ENCODE measurements at places on chromosomes 6 and 20.

- no peak overlapping the region for H3K4me3 ChIP-seq
- no peak for DNase-seq
- no peaks in the 10 kb centered on the region for H3K27me3 ChIP-seq
- peaks cover 6% of the 10 kb centered on the region for H3K4me1 ChIP-seq
- H3K27ac ChIP-seq: no peak overlapping the region
These were observed 404.2 kb downstream of the QKI start for GRCh38 chr6:163818719-163819118.

GRCh38 chr20:36663031-36663430 lies 17.0 kb upstream of the SLA2 start:
- H3K36me3 ChIP-seq: peaks cover 15% of the 10 kb centered on the region
- H3K27me3 ChIP-seq: no peaks in the 10 kb centered on the region
- no peak overlapping the region for H3K4me3 ChIP-seq
- DNase-seq: no peak

- H3K4me1 ChIP-seq: no peaks in the 10 kb centered on the region
- DNase-seq: no peak
- no peaks in the 10 kb centered on the region for H3K36me3 ChIP-seq
- no peak overlapping the region for H3K4me3 ChIP-seq
These were observed 528.9 kb downstream of the EPM2A start for GRCh38 chr6:145206247-145206907.

DNA sequence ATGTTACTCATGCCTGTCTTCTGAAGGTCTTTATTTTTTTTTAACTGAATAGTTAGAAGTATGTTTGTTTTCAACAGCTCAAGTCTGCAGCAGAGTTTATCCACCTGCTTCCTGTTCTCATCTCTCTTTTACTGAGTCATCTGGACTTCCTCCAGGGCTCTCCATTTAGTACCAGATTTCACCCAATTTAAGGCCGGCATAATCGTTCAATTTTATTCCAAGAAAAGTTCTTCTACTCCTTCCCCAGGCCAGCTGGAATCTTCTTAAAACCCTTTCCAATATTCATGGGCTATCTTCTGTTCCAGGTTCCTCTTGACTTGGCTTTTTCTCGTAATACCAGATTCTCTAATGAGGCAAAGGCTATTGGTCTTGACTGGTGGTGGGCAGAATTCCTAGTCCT lies 79.0 kb upstream of the LAMA2 start:
- peaks cover 6% of the 10 kb centered on the region for H3K36me3 ChIP-seq
- DNase-seq: no peak
- no peaks in the 10 kb centered on the region for H3K27me3 ChIP-seq

- DNase-seq: no peak
- no peaks in the 10 kb centered on the region for H3K27me3 ChIP-seq
- H3K4me1 ChIP-seq: peaks cover 30% of the 10 kb centered on the region
- H3K27ac ChIP-seq: no peak overlapping the region
These were observed 70.6 kb downstream of the MRPL14 start for GRCh38 chr6:44056392-44057237.

- no peaks in the 10 kb centered on the region for H3K36me3 ChIP-seq
- H3K27ac ChIP-seq: peak overlapping the region; percentile 25
- no peak for DNase-seq
These were observed 718.5 kb downstream of the RFPL4B start for GRCh38 chr6:113065611-113066010.

DNA sequence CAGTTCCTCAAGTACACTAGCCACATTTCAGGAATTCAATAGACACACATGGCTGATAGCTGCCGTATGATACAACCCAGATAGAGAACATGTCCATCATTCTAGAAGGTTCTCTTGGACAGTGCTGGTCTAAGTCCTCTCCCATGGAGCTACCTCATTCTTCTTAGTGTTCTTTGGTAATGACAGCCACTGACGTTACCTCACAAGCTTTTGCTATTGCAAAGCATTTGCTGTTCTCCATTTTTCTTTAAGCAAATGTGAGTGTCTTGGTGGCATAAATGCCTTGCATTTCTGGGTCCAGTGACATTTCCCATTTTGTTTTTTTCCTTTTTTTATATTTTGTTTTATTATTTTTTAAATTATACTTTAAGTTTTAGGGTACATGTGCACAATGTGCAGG lies 8.3 kb upstream of the CEBPB start:
- no peak overlapping the region for H3K4me3 ChIP-seq
- H3K36me3 ChIP-seq: no peaks in the 10 kb centered on the region
- H3K4me1 ChIP-seq: peaks cover 10% of the 10 kb centered on the region
- H3K27ac ChIP-seq: no peak overlapping the region
- H3K27me3 ChIP-seq: peaks cover 19% of the 10 kb centered on the region
- no peak for DNase-seq

GRCh38 chr6:144855812-144856531 lies 570.8 kb downstream of the UTRN start:
- H3K4me1 ChIP-seq: peaks cover 11% of the 10 kb centered on the region
- H3K4me3 ChIP-seq: no peak overlapping the region
- H3K27me3 ChIP-seq: no peaks in the 10 kb centered on the region
- peaks cover 3% of the 10 kb centered on the region for H3K36me3 ChIP-seq
- DNase-seq: no peak

DNA sequence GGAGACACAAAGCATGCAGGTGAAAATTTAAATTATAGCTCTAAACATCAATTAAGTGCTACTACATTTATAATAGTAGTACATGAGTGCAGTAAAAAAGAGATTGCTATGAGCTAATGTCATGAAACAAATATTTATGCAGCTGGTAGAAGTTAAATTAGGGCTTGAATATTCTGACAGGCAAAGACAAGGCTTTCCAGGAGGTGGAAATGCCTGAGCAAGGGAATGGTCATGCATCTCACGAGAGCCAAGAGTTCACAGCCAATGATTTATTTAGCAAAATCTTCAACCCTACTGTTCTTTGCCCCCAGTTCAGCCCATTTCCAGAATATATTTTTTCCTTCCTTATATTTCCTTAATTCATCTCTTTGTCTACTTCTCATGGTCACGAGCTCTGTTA lies 128.9 kb downstream of the HIVEP2 start:
- H3K4me1 ChIP-seq: peaks cover 30% of the 10 kb centered on the region
- H3K27me3 ChIP-seq: no peaks in the 10 kb centered on the region
- no peak overlapping the region for H3K4me3 ChIP-seq
- no peak for DNase-seq

DNA sequence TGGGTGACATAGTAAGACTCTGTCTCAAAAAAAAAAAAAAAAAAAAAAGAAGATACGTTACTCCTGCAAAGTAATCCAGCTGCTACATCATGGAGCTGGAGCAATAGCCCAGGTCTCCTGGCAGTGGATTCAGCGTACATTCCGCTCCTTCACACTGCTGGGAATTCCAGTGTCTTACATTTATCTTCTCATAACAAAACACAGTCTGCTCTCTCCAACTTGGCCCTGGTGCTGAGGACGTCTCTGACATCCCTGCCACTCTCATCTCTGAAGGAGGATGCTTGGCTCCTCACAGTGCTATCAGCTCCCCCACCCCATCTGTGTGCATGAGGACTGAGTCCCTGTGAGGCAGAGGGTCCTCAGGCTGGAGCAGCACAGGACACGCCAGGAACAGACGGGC lies 529.8 kb downstream of the CD83 start:
- H3K4me3 ChIP-seq: no peak overlapping the region
- H3K4me1 ChIP-seq: peaks cover 7% of the 10 kb centered on the region
- H3K36me3 ChIP-seq: no peaks in the 10 kb centered on the region
- DNase-seq: no peak

DNA sequence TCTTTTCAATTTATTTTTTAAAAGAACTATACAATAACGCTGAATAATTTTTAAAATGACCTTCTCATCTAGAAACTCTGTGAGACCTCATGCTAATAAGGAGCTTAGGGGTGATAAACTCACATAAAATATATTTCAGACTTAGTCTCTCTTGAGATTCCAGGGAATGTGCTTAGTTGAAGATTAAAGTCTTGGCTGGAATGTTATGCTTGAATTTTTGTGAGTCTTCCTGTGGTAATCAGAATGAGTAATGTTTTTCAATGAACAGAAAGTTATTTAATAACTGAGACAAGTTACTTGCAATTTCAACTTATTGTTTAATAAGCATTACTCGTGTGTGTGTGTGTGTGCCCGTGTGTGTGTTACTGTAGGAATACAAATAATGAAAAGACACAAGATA lies 379.9 kb upstream of the EPHA7 start:
- H3K4me3 ChIP-seq: no peak overlapping the region
- no peak for DNase-seq
- no peak overlapping the region for H3K27ac ChIP-seq
- peaks cover 20% of the 10 kb centered on the region for H3K4me1 ChIP-seq
- H3K27me3 ChIP-seq: no peaks in the 10 kb centered on the region

GRCh38 chr6:13526727-13527670 lies 39.6 kb upstream of the GFOD1 start:
- no peak overlapping the region for H3K4me3 ChIP-seq
- peaks cover 21% of the 10 kb centered on the region for H3K4me1 ChIP-seq
- no peaks in the 10 kb centered on the region for H3K27me3 ChIP-seq
- no peaks in the 10 kb centered on the region for H3K36me3 ChIP-seq
- DNase-seq: no peak

DNA sequence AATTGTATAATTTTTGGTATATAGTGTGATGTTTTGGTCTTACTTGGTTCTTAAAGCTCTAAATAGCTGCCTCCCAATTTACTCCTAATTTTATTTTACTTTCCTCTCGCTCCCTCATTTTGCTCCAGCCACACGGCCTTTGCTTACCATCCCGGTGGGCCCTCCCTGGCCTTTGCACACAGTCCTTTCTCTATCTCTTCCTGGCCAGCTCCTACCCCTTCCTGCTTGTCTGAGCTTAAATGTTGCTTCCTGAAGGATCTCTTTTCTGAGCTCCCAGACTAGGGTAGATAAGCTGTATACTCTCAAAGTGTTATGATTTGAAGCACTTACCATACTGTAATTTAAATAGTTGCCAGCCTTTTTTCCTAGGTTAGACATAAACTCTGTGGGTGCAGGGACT lies 121.7 kb downstream of the UTRN start:
- H3K4me3 ChIP-seq: no peak overlapping the region
- no peak overlapping the region for H3K27ac ChIP-seq
- peaks cover 59% of the 10 kb centered on the region for H3K4me1 ChIP-seq
- peaks cover 9% of the 10 kb centered on the region for H3K36me3 ChIP-seq
- DNase-seq: no peak
